Stimulated activated CD4-positive, alpha-beta T cell treated with anti-CD3 and anti-CD28 coated beads, Interleukin-1b, Interleukin-23, amount 100 ng/mL, for 48 hours (primary cell): ENCODE measurements at places on chromosomes 1 and 21.

DNA sequence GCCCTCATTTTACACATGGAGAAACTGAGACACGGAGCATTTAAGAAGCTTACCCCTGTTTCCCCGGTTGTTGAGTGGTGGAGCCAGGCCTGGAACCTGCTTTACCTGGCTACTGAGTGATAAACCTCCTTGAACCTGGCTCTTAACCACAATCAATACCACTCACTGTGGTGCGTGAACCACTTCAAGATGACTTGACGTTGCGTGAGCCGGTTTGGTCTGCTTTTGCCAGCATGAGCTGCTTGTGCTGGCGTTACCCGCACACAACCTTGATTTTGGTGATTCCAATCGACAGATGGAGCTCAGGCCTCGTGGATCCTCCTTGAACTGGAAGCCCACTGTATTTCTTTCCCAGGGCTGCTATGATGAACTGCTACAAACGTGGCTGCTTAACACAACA is 6.1 kb upstream of the TINAGL1 start:
- no peak for DNase-seq

- peak; percentile 81 for DNase-seq
Observed at GRCh38 chr1:54791880-54792522, 9.1 kb downstream of the TTC22 start.

DNA sequence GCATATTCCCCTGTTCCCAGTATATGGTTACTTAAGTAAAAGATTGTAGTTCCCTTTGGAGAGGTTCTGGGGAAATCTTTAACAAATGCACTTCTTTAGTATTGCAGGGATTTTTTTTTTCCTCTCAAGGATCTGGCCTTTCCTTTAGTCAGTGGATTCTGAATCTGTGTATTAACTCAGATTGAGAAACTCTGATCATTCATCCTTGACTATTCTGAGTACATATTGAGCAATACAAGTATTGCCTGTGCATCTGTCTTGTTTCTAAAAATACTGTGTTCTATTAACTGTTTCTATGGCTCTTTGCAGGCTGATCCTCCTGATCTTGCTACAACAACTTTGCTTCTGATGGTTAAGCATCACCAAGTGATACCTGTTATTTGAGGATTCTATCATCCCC is 67.8 kb upstream of the FGGY start:
- no peak for DNase-seq

DNA sequence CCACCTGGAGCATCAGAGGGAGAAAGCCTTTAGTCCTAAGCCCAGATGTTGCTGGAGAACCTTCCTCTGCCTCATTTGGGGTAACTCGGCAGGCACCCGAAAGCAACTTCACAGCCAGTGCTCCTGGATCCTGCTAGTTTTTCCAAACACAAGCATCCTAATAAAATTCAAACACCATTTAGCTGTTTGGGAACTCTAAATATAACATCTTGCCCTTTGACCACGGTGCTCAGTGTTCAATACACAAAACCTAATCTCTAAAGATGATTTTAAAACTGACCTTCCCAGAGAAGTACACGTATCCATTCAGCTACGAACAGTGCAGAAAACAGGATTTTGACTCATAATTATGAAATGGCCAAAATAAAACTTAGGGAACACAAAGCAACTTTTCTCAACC is 40.3 kb downstream of the PROX1 start:
- no peak for DNase-seq

DNA sequence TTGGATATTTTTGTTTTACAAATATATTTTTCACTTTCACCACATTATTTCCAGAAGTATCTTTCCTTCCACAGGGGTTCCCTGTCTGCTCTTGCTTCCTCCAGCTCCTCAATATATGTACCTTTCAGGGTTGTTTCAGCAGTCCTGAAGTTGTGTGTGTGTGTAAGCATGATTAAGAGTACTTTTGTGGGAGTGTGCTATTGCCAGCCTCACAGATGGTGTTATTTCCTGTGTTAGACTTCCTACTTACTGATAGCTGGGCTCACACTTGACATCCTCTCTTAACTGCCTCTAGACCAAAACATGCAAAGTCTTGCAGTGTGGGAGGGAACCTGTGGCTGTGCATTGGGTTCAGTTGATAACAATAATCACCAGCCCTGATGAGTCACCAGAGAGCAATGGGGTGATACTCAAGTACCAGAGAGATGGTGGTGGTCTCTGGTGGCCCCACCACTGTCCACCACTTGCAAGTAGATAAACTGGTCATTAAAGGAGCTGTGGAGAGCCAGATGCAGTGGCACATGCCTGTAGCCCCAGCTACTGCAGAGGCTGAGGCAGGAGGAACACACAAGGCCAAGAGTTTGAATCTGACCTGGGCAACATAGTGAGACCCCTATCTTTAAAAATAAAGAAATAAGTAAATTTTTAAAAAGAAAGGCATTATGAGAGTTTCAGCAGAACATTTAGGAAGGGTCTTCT is 126.7 kb downstream of the NR5A2 start:
- peak; percentile 54 for DNase-seq

DNA sequence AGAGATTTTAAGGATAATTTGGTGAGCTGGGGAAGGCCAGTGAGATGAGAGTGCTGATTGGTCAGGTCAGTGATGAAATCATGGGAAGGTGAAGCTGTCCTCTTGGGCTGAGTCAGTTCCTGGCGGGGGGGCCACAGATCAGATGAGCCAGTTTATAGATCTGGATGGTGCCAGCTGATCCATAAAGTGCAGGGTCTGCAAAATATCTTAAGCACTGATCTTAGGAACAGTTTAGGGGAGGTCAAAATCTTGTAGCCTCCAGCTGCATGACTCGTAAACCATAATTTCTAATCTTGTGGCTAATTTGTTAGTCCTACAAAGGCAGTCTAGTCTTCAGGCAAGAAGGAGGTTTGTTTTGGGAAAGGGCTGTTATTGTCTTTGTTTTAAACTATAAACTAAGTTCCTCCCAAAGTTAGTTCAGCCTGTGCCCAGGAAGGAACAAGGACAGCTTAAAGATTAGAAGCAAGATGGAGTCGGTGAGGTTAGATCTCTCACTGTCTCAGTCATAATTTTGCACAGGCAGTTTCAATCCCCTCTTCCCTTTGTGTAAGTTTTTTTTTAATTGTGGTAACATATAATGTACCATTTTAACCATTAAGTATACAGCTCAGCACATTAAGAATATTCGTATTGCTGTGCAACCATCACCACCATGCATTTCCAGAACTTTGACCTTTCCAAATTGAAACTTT is 39.4 kb downstream of the PTAFR start:
- DNase-seq, result no peak

DNA sequence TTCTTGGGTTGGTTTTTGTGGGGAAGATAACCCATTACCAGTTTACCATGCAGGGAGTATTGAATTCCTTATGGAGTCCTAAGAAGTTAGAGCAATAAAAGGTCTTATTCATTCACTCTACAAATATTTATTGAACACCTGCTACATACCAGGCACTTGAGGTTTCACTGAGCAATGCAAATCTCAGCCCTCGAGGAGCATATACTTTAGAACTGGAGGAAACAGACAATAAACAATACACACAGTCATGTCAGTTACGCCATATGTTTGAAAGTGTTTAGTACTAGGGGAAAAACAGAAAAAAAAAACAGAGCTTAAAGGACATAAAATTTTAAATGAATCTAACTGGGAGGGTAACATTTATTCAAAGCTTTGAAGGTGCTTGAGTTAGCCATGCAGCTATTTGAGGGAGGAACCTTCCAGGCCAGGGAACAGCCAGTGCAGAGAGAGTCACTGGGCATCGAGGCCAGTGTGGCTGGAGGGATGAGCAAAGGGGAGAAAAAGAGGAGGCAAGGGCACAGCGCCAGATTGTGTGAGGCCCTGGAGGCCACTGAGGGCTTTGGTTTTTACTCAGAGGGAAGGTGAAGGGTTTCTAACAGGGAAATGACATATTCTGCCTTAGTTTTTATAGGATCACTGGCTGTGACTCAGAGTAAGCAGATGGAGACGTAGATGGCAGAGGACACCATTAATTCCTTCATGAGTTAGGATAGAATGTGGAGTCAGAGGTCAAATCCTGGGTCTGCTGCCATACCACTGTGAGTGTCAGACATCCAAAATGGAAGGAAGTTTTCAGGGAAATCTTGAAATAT is 32.7 kb downstream of the C1orf21 start:
- no peak for DNase-seq
